ENCODE measurements at places on chromosomes 13 and 19. TPM values are rescaled to one million over a fixed set of nuclear protein-coding genes. Genes with fewer than 3 reads are reported as not detected.

The ZNF773 gene
- total RNA-seq: 13.5 TPM

The FXYD3 gene
- total RNA-seq: 26.7 TPM

The FPR1 gene
- total RNA-seq: 13.5 TPM

- no peak for DNase-seq
These were observed 2.6 kb downstream of the SAFB2 start for GRCh38 chr19:5619946-5620345.

DNA sequence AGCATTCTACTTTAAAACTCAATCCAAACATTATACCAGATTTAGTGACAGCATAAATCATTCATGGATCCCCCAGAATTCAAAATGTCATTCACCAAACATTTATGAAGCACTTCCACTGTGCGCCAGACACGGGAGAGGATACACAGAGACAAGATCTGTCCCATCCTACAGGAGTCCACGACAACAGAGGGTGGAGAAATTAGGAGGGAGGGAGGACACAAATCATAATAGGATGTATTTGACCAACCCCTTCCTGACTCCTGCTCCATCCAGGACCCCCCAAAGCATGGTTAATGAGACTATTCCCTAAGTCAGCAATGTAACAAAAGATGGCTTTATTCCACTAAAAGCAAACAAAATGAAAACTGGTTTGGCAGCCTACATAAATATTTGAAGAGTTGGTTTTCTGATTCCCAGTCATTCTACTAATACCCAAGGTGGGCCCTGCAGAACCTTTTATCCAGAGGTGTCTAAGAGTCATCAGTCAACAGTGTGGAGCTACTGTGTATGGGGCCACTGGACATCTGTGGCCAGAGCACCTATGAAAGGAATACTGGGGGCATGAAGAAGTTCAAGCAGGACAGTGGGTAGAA is 62.8 kb upstream of the DOCK9 start:
- DNase-seq: no peak

DNA sequence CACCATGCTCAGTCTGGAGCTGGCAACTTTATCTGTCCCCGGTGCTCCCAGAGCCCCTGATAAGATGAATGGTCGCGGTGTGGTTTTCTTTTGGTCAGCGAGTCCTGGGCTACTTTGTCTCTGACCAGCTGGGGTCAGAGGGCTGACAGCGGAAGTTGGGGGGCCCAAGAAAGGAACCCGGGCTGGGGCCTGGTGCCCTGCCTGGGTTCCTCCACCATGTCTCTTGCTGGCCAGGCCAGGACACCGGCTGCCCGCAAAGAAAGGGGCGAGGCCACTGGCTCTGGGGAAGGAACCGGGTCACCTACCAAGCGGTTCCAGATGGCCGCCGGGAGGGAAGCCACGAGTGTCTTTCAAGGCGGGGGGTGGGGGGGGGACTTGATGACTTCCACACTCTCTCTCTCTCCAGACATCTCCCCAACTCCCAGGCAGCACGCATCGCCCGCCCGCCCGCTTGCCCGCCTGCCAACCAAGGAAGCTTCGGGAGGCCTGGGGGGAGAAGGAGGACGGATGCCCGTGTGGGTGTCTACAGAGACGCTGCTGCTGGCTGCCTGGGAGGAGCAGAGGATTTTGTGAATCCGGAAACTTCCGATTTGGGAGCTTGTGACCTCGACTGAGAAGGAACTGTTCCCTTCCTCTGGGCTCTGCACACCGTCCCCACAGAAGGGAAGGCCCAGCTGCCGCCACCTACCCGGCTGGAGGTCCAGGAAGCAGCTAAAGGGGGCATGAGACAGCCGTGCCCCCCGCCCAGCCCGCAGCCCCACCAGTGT is 1.1 kb downstream of the PIP5K1C start:
- peak; percentile 66 for DNase-seq

DNA sequence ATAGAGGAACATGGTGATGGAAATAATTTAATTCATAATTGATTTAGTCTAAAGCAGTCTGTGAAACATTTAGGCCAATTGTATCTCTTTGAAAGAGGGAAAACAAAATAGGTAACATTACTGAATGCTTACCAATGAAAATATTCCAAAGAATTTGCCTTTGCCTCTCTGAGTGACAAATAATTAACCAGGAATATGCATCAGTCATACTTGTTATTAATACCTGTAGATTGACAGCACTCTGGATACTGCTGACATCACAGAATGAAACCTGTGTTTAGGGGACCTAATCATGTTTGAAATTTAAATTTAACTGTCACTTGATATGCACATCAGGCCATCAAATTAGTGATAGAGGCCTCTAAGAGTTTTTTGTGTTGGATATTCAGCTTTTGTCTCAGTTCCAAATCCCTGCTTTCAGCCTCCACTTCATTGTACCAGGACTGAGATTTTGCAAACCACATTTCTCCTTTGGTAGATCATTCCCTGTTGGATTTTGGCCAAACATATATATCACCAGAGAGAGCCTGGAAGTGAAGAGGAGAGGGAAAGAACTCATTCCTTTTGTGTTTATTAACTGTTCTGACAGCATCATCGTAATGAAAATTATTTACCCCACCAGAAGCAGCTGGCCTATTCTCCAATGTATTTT is 64.8 kb upstream of the KLHL1 start:
- DNase-seq: no peak

GRCh38 chr19:56112313-56112709 is 8.8 kb downstream of the ZNF787 start:
- DNase-seq: no peak

GRCh38 chr19:7645163-7645562 is 8.3 kb downstream of the STXBP2 start:
- DNase-seq: no peak

DNA sequence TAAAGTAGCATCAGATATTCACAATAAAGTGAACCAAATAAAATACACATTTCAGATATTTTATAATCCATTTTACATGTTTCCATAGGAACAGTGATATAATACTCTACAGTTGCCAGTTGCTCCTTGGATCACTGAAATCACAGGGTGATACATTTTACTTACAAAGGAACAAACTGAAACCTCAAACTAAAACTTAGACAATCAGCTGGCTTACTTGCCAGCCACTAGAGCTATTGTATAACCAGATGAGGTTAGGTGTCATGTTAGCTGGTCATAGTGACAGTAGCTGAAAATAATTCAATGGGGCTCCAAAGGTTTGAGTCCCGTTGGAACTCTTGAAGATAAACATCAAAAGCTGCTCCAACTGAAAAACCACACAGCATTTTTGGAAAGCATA is 274.6 kb downstream of the ITGBL1 start:
- no peak for DNase-seq

GRCh38 chr19:13783565-13784500 is 9.6 kb downstream of the C19orf53 start:
- DNase-seq: no peak

DNA sequence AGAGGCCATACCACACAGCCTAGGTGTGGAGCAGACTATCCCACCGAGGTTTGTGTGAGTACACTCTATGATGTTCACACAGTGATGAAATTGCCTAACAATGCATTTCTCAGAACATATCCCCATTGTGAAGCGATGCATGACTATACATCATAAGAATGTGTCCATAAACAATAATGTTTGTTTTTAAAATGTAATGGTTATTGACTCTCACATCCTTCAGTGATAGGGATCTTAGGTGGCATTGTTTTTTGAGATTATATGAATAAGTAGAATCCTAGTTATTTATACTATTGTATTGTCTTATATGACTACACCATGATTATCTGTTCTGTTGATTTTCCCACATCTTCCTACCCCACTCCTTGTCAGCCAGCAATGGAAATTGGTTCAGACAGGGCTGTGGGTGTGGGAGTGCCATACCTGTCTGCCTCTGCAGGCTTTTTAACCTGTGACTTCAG is 13.6 kb downstream of the CCNA1 start:
- no peak for DNase-seq

Measured in umbilical cord (tissue), 2 donors.